ENCODE measurements at places on chromosomes 7 and 10.

- DNase-seq = no peak
These were observed 8.8 kb downstream of the AKAP9 start for GRCh38 chr7:91949221-91950009.

- no peak for DNase-seq
These were observed 1.4 kb downstream of the CLEC5A start for GRCh38 chr7:141945356-141945755.

DNA sequence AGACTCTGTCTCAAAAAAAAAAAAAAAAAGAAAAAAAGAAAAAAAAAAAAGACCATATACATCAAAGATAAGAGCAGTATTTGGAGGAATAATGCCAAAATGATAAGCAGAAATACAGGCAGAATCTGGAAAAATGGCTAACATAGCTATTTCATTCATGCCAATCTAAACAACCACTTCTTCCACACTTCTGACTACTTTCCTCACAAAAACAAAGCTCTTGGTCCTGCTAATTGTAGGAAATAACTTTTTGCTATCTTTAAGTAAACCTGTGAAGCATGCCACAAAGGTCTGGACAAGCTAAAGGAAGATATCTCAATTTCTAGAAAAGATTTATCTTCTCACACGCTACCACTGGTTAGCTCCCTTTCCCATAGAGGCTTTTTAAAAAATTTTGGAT is 30.4 kb downstream of the MICU1 start:
- no peak for DNase-seq

DNA sequence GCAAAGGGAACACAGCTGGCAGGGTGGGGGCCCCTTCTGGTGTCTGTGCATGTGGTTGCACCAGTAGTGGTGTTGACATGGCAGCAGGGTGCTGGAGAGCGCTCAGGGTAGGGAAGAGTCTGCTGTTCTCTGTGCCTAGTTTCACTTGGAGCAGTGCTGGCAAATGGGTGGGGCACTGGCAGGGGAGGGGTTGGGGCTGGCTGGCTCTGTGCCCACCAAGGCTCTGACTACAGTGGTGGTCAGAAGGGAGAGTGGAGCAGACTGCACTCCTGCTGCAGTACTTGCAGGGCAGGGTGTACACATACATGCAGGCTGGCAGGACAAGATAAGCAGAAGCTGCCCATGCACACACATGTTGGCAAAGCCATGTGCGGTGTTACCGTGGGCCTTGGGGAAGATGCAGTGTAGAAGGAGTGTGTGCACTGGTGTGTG is 18.2 kb downstream of the FAM25A start:
- DNase-seq = no peak

Data from activated CD8-positive, alpha-beta memory T cell treated with anti-CD3 and anti-CD28 coated beads for 48 hours (primary cell).